Testis (tissue), 5 donors: ENCODE measurements at places on chromosomes 4 and X. TPM values are rescaled to one million over a fixed set of nuclear protein-coding genes. Genes with fewer than 3 reads are reported as not detected.

Gene ENAM
- total RNA-seq = 0.16 TPM

Gene LINC00632
- total RNA-seq = 10.2 TPM

Gene UGT2B10
- not detected for total RNA-seq

Gene SCML2
- 15.3 TPM for total RNA-seq

Gene STPG2
- 2.7 TPM for total RNA-seq

Gene HMX1
- total RNA-seq = 4.2 TPM

Gene SLC6A14
- total RNA-seq = not detected

Gene EFNB1
- total RNA-seq = 14.6 TPM

Gene CXCL10
- total RNA-seq = not detected

Gene CFP
- total RNA-seq = 2.8 TPM

GRCh38 chr4:183398298-183399125 is 45.9 kb upstream of the CDKN2AIP start:
- peak overlapping the region; percentile 45 for H3K27ac ChIP-seq
- peak; percentile 78 for DNase-seq
- H3K27me3 ChIP-seq = no peaks in the 10 kb centered on the region
- H3K4me1 ChIP-seq = peaks cover 5% of the 10 kb centered on the region
- peak overlapping the region; percentile 52 for H3K4me3 ChIP-seq

- H3K27ac ChIP-seq = no peak overlapping the region
- H3K4me1 ChIP-seq = no peaks in the 10 kb centered on the region
- H3K4me3 ChIP-seq = no peak overlapping the region
- DNase-seq = no peak
- H3K36me3 ChIP-seq = no peaks in the 10 kb centered on the region
- no peaks in the 10 kb centered on the region for H3K27me3 ChIP-seq
Observed at GRCh38 chr4:187332141-187332540, 608.5 kb upstream of the FAT1 start.

GRCh38 chr4:186946136-186946535 is 222.5 kb upstream of the FAT1 start:
- H3K27me3 ChIP-seq = no peaks in the 10 kb centered on the region
- H3K27ac ChIP-seq = no peak overlapping the region
- H3K4me3 ChIP-seq = no peak overlapping the region
- H3K36me3 ChIP-seq = no peaks in the 10 kb centered on the region

DNA sequence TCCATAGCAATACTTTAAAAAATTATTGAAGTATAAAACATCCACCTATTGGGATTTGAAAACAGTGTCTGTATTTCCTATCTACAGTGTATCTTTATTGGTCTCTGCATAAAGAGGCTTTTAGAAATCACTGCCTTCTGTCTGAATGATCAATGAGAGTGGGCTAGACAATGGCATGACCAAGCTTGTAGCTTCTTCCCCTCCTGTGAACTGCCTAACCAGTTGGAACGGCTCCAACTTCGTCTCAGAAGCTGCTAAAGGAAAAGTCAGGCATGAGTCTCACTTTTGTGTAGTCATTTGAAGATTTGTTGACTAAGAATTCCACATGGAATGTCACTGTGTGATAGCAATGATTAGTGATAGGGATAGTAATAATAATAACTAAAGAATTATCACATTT is 64.2 kb downstream of the INTS12 start:
- DNase-seq = no peak
- H3K4me3 ChIP-seq = no peak overlapping the region
- H3K27ac ChIP-seq = no peak overlapping the region
- H3K4me1 ChIP-seq = no peaks in the 10 kb centered on the region

DNA sequence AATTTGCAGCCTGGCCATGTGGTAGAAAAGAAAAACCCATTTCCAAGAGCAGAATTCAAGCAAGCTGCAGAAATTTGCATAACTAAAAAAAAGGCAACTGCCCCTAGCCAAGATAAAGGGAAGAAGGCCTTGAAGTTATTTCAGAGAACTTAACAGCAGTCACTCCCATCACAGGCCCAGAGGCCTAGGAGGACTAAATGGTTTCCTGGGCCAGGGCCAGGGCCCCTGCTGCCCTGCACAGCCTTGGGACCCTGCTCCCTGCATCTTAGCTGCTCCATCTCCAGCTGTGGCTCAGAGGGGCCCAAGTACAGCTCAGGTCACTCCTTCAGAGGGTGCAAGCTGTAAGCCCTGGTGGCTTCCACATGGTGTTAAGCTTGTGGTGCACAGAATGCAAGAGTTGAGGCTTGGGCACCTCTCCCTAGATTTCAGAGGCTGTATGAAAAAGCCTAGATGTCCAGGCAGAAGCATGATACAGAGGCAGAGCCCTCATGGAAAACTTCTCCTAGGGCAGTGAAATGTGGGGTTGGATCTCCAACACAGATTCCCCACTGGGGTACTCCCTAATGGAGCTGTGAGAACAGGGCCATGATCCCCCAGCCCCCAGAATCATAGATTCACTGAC is 6.7 kb upstream of the MID2 start:
- no peak for DNase-seq
- H3K4me1 ChIP-seq = no peaks in the 10 kb centered on the region
- H3K4me3 ChIP-seq = no peak overlapping the region
- no peaks in the 10 kb centered on the region for H3K27me3 ChIP-seq
- H3K36me3 ChIP-seq = no peaks in the 10 kb centered on the region

- H3K4me3 ChIP-seq = no peak overlapping the region
- no peak for DNase-seq
- no peaks in the 10 kb centered on the region for H3K4me1 ChIP-seq
- no peaks in the 10 kb centered on the region for H3K36me3 ChIP-seq
Observed at GRCh38 chr4:41554905-41555304, 16.9 kb downstream of the LIMCH1 start.

GRCh38 chr4:127400276-127400675 is 232.5 kb upstream of the INTU start:
- DNase-seq = no peak
- H3K36me3 ChIP-seq = no peaks in the 10 kb centered on the region
- H3K4me1 ChIP-seq = no peaks in the 10 kb centered on the region

GRCh38 chr4:5827108-5828004 is 65.5 kb downstream of the CRMP1 start:
- no peaks in the 10 kb centered on the region for H3K27me3 ChIP-seq
- H3K27ac ChIP-seq = no peak overlapping the region
- DNase-seq = no peak
- no peaks in the 10 kb centered on the region for H3K4me1 ChIP-seq

DNA sequence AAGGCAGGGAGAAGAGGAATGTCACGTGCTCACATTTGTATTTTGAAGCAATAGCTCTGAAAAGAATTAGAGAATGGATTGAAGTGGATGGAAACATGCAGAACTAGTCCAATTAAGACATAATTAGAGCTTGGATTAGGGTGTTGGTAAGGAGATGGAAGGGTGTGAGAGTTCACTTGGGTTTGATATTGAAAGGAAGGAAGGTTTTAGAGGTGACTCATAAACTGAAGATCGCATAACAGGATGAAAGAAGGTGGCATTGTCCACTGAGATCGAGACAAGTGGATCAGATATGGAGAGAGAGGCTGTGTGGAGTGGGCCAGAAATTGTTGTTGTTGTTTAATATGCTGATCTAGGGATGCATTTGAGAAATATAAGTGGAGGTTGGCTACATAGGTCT is 244.0 kb upstream of the SMIM31 start:
- H3K27ac ChIP-seq = no peak overlapping the region
- H3K4me1 ChIP-seq = no peaks in the 10 kb centered on the region
- H3K36me3 ChIP-seq = no peaks in the 10 kb centered on the region

- H3K27me3 ChIP-seq = no peaks in the 10 kb centered on the region
- peak; percentile 22 for DNase-seq
- no peak overlapping the region for H3K27ac ChIP-seq
- no peaks in the 10 kb centered on the region for H3K36me3 ChIP-seq
- no peaks in the 10 kb centered on the region for H3K4me1 ChIP-seq
Observed at GRCh38 chrX:111869639-111870034, 6.3 kb upstream of the TRPC5OS start.

DNA sequence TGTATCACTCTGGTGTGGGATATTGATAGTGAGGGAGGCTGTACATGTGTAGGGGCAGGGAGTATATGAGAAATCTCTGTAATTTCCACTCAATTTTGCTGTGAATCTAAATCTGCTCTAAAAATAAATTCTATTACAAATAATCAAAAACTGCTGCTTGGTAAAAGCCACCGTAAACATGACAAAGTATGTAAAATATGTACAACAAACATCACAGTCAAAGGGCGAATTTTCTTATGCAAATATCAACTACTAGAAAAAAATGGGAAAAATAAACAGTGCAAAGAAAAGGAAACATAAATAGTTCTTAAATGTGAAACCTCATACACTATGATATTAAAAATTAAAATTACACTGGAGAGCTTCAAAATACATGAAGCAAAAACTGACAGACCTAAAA is 105.1 kb upstream of the DCLK2 start:
- no peaks in the 10 kb centered on the region for H3K27me3 ChIP-seq
- no peaks in the 10 kb centered on the region for H3K4me1 ChIP-seq
- H3K4me3 ChIP-seq = no peak overlapping the region
- no peak for DNase-seq
- H3K36me3 ChIP-seq = no peaks in the 10 kb centered on the region

GRCh38 chrX:56025872-56026571 is 206.1 kb upstream of the KLF8 start:
- no peak overlapping the region for H3K4me3 ChIP-seq
- no peak for DNase-seq
- no peaks in the 10 kb centered on the region for H3K27me3 ChIP-seq
- H3K4me1 ChIP-seq = no peaks in the 10 kb centered on the region
- no peak overlapping the region for H3K27ac ChIP-seq
- no peaks in the 10 kb centered on the region for H3K36me3 ChIP-seq

- DNase-seq = no peak
- no peak overlapping the region for H3K27ac ChIP-seq
- no peaks in the 10 kb centered on the region for H3K36me3 ChIP-seq
- no peaks in the 10 kb centered on the region for H3K27me3 ChIP-seq
- H3K4me3 ChIP-seq = no peak overlapping the region
- peaks cover 25% of the 10 kb centered on the region for H3K4me1 ChIP-seq
Observed at GRCh38 chr4:1294424-1294823, 4.7 kb downstream of the MAEA start.

DNA sequence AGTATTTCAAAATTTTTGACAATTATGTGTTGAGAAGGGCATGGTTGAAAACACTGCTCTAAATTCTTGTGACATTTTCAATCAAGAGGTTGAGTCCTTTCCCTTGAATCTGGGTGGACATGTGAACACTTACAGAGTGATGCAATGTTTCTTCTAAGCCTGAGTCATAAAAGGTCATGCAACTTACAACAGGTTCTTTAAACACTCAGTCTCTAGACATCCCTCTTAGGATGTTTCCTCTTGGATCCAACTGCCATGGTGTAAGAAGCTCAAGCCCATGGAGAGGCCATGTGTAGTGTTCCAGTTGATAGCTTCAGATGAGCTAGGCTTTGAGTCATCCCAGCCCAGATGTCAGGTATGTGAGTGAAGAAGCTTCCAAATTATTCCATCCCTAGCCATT is 232.2 kb upstream of the MAOA start:
- DNase-seq = no peak
- H3K4me1 ChIP-seq = no peaks in the 10 kb centered on the region
- no peaks in the 10 kb centered on the region for H3K36me3 ChIP-seq
- no peaks in the 10 kb centered on the region for H3K27me3 ChIP-seq
- H3K27ac ChIP-seq = no peak overlapping the region

GRCh38 chr4:19126903-19127302 is 1105.3 kb upstream of the LCORL start:
- H3K4me3 ChIP-seq = no peak overlapping the region
- no peak for DNase-seq
- no peak overlapping the region for H3K27ac ChIP-seq
- no peaks in the 10 kb centered on the region for H3K27me3 ChIP-seq

DNA sequence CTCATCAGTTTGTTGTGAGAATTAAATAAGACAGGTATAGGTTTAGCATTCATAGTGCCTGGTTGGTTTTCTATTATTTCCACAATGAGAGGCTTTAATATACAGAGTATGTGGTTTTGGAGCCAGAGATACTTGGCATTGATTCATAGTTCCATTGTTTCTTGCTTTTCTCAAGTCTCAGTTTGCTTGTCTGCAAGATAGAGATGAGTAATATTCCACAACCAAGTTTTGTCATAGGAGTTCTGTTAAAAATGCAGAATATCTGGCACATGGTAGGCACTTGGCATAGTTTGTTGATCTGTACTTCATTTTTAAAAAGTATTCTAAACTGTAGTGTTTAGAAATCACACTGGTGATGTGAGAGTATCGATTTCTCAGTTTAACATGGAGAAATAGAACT is 37.5 kb upstream of the EDA2R start:
- no peaks in the 10 kb centered on the region for H3K36me3 ChIP-seq
- H3K4me3 ChIP-seq = no peak overlapping the region
- H3K27ac ChIP-seq = no peak overlapping the region
- H3K27me3 ChIP-seq = no peaks in the 10 kb centered on the region

GRCh38 chr4:25838526-25838925 is 24.3 kb downstream of the SEL1L3 start:
- no peak overlapping the region for H3K4me3 ChIP-seq
- no peaks in the 10 kb centered on the region for H3K4me1 ChIP-seq
- no peak for DNase-seq
- no peak overlapping the region for H3K27ac ChIP-seq

DNA sequence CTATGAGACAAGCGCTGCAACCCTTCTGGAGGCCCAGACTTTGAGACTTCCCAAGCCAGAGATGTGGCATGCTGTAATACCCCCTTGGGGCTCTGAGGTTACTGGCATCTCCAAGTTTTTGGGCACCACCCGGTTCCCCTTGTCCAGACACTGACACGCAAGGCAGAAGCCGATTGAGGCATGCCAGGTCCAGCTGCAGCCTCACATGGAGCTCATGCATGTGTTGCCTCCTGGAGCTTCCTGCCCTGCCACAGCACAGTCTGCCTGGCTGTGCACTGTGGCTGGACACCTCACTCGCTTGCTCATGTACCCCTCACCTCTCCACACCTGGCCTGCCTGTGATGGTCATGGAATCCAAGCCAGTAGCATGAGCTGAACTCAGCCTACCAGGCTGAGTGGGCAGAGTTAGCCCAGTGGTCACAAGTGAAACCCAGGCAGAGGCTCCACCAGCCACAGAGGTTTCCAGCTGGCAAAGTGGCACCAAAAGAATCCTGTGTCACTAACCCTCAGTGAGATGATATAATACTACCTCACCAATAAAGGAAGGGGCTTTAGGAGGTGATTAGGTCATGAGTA is 789.2 kb upstream of the INTU start:
- H3K4me1 ChIP-seq = no peaks in the 10 kb centered on the region
- no peak overlapping the region for H3K27ac ChIP-seq
- no peak for DNase-seq
- no peaks in the 10 kb centered on the region for H3K27me3 ChIP-seq
- no peak overlapping the region for H3K4me3 ChIP-seq

- no peaks in the 10 kb centered on the region for H3K27me3 ChIP-seq
- H3K27ac ChIP-seq = peak within 1 kb of the TSS; percentile 88
- peak within 1 kb of the TSS; percentile 81 for H3K4me3 ChIP-seq
Observed at GRCh38 chr4:127782275-127783025, at the start of gene HSPA4L. Gene HSPA4L (plus strand): TSS chr4:127782322. CDS start chr4:127782551, 229 bp downstream.

DNA sequence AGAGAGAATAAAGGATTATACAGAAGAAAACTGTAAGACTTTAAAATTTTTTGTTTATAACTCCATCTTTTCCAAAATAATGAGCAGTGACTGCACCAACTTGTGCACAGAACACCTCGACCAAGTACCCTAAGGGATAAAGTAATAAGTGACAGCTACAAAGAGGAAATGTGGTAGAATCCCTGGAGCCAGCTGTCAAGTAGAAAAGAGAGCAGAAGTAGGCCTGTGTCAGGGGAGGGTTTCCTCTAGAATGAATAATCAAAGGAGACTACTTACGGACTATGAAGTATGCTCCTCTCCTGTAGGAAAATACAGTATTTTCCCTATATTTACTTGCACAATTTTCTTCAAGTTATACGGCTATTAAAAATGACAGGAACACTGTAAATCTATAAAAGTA is 1.2 kb downstream of the EIF1AX start:
- no peak overlapping the region for H3K27ac ChIP-seq
- H3K4me3 ChIP-seq = peak overlapping the region; percentile 81
- no peak for DNase-seq
- no peaks in the 10 kb centered on the region for H3K27me3 ChIP-seq

GRCh38 chr4:115272185-115272584 is 158.8 kb upstream of the NDST4 start:
- DNase-seq = no peak
- H3K4me3 ChIP-seq = no peak overlapping the region
